ENCODE measurements at places on chromosomes 3 and 15.
A peak's percentile ranks its signal among the peaks of the same experiment; 100 is the strongest.

DNA sequence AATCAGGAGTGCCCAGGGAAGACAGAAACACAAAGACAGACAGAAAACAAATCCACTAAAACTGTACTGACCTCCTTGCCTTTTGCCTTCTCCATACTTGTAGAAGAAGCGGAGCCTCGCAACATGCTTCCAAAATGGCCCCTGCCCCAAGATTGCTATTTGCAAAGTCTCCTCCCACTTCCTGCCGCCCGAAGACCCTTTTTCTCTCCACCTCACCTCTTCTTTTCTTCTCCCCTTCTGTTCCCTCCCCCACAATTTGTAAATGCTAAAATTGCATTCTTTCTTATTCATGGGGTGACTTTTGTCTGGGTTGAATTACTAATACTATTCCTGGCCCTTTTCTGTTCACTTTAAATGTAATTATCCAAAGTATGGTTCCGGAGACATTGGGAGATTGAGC, at the start of gene DPPA4:
Gene DPPA4, minus strand, starts transcription at position 154 of the 400 bp plus-strand sequence. Its CDS starts 29 bp downstream, at position 125.
- DNase-seq = no peak

DNA sequence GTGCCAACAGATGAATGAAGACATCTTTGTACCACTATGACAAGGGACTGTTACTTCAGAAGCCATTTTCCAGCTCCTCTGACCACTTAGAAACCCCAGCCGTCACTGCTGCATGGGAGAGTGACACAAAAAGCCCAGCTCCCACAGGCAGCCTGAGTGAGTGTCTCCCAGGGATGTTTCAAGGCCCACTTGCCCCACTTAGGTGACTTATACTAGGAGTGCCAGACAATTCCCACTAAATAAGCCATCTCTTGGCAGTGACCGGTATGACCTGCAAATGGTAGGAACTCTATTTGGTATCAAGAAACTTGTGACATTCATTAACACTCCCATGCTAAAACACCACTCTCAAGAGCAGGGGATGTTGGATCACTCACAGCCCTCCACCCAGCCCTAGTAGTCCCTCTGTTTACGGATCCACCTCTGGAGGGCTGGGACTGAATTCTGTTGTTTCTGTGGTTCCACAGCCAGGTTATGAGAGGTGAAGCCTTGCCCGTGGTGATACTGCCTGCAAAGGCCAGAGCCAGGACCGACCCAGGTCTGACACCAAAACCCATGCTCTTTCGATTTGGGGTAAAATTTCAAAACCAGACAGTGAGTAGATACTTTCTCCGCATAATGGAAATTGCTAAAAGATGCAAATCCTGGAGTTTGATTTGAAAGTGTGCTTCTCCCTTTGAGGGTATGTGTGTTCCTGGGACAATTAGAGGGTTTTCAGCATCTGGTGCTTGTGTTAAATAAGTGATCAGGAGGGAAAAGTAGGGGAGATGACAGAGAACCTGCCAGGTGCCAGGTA, 14.5 kb downstream of the RBP1 start:
- no peak for DNase-seq

DNA sequence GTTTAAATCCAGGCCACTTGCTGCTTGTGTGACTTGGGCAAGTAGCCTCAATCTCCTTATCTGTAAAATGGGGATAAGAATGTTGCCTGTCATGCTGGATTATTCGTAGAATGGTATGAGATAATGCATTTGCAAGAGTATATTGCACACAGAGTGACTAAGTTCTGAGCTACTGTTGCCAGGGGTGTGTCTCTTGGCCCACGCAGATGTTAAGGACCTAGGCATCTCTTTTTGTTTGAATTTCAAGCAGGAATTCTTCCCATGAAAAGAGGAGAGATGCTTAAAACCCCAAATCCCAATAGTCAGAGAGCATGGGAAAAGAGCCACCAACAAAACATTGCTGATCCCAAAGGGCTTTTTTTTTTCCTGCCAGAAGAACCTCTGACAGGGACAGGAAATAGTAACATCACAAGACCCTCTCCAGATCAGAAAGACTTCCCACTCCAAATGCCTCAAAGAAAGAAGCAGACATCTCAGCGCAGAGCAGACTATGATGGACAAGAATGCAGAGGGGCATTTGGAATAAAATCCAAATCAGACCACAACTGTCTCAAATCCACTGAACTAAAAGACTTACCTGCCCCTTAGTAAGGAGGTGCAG, 90.5 kb downstream of the MRPL46 start:
- no peak for DNase-seq

DNA sequence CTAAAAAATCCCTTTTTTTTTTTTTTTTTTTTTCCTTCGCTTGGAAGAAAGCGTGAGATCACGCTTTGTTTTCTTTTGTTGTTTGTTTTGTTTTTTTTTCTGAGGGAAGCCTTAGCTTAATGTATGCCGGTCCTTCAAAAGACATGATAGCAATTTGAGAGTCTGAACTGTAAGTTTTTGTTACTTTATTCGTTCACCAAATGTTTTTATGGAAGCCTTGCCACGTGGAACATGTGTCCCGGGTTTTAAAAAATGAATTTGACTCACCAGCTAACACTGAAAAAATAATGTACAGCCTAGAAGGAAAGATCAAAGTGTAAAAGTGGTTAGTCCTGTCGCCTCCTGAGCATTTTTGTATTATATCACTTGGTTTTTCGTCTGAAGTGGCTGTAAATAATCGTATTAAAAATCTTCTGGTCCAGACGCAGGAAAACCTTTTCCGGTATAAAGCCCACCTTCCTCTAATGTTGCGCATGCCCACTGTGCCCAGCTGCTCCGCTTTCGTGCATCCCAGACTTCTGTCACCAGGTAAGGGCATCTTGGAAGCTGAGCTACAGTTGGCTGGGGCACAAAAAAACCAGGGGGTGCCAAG, 795 bp upstream of the MYNN start:
- DNase-seq = peak; percentile 66

DNA sequence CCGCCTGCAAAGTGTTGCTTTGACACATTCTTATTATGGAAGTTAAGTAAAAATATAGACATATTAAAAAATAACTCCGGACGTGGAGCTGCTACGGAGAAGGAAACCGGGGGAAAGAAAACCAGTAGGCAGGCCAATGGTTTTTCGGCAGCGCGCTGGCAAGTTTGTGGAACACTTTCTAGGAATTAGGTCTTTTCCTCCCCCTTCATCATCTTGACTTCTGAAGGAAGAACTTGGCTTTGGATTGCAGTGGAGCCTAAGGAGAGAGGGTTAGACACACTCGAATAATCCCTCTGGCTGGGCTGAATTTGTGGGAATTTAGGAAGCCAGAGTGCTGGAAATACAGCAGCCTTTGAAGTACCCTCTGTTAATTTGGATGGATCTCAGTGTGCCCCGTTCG, 317 bp downstream of the ROBO2 start:
- DNase-seq = no peak

DNA sequence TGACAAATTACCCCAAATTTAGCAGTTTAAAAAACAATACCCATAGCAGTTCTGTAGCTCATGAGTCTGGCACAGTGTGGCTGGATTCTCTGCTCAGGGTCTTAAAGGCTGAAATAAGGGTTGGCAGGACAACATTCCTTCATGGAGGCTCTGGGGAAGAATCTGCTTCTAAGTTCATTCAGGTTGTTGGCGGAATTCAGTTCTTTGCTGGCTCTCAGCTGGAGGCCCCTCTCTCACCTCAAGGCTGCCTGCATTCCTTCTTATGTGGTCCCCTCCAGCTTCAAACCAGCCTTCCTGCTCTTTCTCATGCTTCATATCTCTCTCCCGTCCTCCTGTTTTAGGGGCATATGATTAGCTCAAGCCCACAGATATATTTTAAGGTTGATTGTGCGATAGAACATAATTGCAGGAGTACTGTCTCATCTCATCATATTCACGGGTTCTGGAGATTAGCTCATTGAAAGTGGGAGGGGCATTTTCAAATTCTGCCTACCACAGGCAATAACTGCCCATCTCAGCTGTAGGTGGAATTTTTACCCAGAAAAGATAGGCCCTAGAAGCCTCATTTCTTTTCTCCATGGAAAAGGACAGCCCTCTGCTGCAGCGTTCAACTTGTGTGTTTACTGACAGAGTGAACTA, 5.6 kb upstream of the ZBTB47 start:
- DNase-seq = no peak

- peak; percentile 52 for DNase-seq
These were observed 966 bp downstream of the MYO1E start for GRCh38 chr15:59371458-59372351.

DNA sequence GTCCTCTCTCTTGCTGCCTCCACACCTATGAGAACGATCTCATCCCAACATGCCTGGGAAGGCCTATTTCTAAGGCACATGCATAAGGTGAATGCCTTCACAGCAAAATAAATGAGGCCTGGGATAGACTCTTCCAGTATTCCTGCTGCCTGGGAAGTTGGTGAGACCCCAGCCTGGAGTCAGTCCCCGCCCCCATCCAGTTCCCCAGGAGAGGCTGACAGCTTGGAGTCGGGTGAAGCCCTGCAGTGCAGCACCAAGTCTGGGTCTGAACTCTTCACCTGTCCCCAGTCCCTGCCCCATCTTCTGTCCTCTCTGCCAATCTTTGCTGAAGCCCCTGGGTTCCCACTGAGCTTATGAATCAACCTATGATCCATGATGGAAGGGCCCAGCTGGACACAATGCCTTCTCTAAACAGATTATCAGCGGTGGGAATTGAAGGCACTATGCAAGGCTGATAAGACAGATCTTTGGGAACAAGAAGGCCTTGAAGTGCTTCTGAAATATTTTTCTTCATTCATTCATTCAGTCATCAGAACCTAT, 10.2 kb upstream of the APBA2 start:
- DNase-seq = no peak

DNA sequence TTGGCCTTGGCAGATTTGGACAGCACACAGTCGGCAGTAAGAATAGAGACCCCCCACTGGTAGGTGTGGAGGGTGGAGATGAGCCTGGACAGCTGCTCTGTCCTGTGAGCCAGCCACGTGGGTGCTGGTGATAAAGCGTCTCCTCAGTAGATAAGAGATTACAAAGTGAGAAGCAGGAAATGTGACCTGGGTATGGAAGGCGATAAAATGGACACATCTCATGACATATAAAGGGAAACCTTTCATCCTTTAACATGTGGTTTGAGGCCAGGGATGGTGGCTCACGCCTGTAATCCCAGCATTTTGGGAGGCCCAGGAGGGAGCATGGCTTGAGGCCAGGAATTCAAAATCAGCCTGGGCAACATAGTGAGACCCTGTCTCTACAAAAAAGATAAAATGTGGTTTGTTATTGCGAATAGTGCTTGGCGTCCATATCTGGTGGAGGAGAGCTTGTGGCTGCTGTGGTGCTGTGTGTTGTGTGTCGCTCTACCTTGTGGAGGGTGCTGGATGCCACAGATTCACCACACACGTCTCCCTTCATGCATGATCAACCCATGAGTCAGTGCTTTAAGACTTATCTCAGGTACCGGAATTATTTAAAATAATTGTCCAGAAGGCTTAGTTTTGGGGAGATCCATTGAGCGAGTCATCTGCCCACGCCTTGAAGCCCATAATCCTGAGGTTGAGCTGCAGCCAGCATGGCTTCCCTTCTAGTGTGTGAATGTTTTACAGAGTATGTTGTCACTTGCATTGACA, 157.0 kb downstream of the GABRG3 start:
- DNase-seq = no peak

DNA sequence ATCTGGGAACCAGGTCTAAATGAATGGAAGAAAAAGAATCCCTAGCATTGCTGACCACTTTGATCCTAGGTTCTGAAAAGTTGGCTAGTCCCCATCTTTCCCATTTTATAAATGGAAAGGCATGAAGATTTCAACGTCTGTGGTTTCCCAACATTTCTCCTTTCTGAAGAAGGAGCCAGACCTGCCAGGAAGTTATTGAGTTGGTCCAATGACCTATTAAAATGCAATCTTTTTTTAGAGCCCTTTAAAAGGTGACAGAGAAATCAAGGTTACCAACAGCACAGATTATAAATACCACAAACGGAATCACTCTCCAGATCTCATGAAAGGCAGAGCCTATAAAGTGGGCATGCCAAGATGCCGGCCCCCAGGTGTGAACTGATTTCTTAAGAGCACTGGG, 505.6 kb upstream of the THBS1 start:
- DNase-seq = no peak

DNA sequence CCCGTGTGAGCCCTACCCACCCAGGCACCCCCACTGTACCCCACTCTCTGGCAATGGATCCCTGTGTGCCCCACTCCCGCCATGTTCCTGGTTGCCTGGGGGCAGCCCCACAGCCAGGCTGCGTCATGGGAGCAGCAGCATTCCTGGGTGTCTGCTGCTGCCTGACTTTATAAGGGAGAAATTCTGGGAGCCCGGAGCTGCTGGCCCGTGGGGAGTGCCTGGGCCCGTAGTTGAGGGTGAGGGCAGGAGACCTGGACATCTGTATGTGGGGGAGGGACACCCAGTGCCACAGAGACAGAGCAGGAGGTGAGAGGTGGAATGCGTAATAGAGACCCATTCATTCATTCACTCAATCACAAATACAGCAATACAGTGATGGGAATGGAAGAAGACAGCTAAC, 15.1 kb downstream of the CSPG4 start:
- DNase-seq = no peak

DNA sequence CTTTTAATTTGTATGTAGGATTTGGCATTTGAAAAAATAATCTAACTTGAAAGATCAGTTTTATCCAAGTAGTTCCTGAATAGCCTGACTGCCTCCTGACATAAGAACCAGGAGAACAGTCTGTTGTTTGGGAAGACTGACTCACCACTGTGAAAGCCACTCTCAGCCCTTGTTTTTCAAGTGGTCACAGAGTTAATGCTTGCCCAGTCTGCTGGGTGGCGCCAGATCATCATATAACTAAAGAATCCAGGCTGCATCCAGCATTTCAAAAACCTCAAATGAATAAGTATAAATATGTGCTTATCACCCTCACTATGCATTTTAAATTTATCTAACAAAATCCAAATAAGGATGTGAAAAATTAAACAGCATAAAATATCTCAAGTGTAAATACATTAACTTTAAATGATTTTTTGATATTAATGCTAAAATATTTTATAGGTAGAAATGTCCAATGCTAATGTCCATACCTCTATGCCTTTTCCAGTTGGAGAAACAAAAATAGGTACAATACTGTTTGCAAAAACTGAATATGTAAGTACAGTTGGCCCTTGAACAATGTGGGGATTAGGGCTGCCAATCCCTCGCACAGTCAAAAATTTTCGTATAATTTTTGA, 26.9 kb upstream of the ZBBX start:
- peak; percentile 92 for DNase-seq

GRCh38 chr3:141900343-141900742, 23.9 kb downstream of the ATP1B3 start:
- DNase-seq = no peak

DNA sequence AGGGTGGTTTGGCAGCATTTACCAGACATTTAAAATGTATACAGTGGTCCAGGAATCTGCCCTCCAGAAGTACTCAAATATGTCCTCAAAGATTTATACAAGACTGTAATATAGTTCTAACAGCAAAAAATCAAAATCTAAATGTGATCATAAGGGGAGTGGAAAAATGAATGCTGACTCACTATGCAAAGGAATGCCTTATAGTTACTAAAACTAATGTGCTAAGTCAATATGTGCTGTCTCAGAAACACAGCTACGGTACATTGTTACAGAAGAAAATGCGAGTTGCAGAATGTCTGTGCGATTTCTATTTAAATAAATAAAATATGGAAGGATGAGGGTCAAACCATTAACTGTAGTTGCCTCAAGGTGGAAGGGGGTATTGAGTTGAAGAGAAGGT, 230.1 kb upstream of the UBE2E1 start:
- DNase-seq = no peak

- no peak for DNase-seq
These were observed 340.9 kb upstream of the TBL1XR1 start for GRCh38 chr3:177538048-177538749.

Data from hippocampal formation (tissue), 2 donors.